ENCODE measurements at places on chromosomes 6 and 20.

DNA sequence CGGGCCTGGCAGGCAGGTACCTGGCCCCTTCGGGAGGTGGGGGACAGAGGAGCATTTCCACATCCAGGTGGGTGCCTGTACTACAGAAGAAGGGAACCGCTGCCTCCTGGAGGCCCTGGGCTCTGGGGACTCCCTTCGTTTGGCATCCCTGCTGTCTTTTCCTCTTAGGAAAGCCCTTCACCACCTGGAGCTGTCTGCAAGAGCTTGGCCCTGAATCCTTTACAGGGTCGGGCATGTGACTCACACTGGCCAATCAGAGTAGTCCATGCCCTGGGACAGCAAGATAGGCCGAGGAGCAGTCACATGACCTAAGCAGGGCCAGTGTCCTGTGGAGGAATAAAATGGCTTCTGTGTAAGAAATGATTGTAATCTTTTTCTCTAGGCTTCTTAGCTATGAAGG is 224.9 kb downstream of the ANKRD60 start:
- no peak for DNase-seq

- DNase-seq, result no peak
Measured at GRCh38 chr20:52840041-52840440, 132.1 kb upstream of the TSHZ2 start.

- DNase-seq, result peak; percentile 57
Measured at GRCh38 chr20:2688041-2688591, 4.5 kb upstream of the EBF4 start.

DNA sequence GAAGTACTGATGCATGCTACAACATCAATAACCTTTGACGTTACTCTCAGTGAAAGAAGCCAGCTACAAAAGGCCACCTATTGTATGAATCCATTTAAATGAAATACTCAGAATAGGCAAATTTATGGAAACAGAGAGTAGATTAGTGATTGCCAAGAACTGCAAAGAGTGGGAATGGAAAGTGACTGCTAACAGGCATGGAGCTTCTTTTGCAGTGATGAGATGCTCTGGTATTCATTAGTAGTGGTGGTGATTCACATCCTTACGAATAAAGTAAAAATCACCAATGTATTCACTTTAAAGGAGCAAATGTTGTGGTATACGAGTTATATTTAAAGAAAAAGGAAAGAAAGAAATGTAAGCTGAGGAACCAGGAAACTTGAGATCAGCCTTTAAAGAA is 126.8 kb upstream of the SAMD5 start:
- DNase-seq, result no peak

GRCh38 chr6:85015396-85015990 is 251.1 kb upstream of the TBX18 start:
- no peak for DNase-seq

GRCh38 chr6:129497481-129498441 is 212.2 kb downstream of the ARHGAP18 start:
- DNase-seq, result no peak

DNA sequence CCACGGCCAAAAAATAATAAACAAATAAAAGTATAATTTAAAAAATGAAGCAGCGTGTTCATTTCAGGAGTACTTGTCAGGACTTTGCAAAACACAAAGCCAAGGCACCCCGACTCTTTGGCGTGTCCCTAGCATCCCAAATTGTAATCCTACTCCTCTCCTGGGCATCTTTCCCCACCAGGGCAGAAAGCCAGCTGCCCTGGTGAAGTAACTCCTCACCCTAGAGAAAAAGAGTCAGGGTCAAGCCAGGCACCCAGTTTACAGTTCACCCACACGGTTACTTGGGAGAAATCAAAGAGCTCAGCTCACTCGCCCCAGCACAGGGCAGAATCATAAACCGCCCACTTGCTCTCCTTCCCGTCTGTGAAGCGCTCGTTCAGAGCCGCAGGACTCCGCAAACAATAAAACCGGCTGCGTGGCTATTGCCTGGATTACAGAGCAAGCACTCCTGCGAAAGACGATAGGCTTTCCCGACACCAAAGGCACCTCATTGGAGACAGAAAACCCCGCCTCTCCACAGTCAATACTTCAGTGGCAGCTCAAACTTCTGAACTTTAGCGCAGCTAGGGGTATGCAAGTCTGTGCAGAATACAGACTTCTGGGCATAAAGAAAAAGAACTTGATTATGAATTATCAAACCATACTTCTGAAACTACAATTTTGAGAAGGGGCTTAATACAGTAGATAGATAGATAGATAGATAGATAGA is 73.0 kb upstream of the NHSL1 start:
- DNase-seq, result no peak

GRCh38 chr6:167153521-167153959 is 4.2 kb downstream of the GPR31 start:
- DNase-seq, result no peak
